ENCODE measurements at places on chromosomes 11 and 22.

GRCh38 chr22:34210301-34210700, 290.0 kb upstream of the LARGE1 start:
- no peak for DNase-seq

DNA sequence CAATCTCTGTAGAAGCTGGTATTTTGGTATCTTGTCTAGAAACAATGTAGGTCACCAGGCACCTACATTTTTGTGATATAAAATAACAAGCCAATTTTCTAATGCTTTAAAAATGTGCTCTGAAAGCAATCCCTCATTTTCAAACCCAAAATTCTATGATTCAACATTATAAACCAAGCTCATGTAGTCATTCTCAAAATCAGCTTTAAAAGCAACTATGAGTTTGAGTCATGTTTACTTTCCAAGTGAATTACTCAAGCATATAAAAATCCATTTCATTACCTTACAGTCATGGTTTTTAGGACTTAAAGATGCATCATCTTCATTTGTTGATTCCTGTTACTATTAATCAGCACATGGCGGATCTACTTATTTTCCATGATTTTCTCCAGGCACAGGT, 216.4 kb downstream of the GRM5 start:
- DNase-seq: no peak

GRCh38 chr11:94521684-94522083, 9.4 kb downstream of the C11orf97 start:
- DNase-seq: no peak

DNA sequence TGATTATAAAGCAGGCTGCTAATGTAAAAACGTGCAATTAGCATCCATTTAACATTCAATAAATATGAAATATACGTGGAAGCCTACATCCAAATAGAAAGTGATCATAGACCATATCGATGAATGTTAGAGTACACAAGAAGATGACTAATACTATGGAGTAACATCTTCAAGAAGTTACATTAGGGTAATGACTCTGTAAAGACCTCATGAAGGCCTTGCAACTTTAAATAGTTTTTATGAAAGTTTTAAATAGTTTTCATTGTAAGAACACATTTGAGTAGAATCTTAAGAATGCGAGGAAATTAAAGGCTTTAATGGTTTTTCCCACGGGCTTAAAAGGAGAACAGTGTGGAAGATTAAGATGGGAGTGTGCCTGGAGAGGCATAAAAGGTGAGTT, 1.4 kb downstream of the TRIM34 start:
- DNase-seq: no peak

DNA sequence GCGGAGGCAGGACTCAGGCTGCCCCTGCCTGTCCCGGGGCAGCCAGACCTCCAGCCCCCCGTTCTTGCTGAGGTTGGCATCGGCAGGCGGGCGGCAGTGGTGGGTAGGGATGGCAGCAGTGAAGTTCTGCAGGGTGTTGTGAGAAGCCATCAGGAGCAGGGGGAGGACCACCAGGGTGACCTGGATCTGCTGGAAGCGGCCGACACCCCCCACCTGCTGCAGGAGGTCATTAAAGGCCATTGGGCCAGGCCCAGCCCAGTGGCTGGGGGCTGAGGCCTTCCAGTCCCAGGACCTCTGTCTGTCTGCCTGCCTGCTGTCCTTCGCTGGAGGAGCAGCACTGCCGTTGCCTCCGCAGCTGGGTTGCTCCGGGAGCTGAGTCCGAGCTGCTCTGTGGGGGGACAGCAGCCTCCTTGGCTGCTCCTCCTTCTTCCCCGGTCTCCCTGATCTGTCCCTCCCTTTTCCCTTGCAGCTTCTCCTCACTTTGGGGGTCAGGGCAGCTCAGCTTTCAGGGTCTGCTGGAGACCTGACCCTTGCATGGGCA, at the start of gene SLC22A6:
SLC22A6 (minus strand) TSS at position 517 of the 541 bp plus-strand sequence; CDS start at position 240, 277 bp downstream.
- DNase-seq: no peak

DNA sequence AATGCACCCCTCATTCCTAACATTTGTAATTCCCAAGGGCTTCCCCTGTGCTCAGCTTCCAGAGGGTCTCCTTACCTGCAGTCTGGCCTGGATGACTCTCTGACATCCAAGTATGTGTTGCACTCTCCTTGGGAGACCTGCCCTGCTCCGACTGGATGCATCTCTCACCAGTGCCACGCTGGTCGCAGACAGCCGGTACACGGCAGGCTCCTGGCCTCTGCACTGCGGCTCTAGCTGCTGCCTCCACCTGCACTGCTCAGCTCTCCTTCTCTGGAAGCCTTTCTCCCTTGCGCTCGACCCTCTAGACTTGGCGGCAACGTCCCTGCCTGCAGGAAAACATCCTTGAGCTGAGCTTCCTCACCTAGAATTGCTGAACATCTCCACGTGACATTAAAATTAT, 685.9 kb downstream of the BRD1 start:
- DNase-seq: no peak

DNA sequence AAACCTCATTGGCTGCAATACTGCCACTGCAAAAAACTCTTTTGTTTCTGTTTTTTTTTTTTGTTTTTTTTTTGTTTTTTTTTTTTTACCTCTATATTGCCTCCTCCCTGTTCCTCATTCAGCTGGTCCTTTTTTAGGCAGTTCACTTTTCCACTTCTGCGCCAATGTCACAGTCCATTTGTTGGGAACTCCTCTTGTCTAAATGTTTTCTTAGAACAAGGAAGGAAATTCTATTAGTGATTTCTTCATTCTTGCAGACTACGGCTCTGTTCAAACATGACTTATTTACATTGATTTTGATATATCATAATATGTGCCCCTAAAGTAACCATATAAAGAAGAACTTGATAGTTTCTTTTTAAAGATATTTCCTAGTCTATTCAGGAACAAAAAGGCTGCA, 2.9 kb downstream of the FAM118B start:
- DNase-seq: no peak

DNA sequence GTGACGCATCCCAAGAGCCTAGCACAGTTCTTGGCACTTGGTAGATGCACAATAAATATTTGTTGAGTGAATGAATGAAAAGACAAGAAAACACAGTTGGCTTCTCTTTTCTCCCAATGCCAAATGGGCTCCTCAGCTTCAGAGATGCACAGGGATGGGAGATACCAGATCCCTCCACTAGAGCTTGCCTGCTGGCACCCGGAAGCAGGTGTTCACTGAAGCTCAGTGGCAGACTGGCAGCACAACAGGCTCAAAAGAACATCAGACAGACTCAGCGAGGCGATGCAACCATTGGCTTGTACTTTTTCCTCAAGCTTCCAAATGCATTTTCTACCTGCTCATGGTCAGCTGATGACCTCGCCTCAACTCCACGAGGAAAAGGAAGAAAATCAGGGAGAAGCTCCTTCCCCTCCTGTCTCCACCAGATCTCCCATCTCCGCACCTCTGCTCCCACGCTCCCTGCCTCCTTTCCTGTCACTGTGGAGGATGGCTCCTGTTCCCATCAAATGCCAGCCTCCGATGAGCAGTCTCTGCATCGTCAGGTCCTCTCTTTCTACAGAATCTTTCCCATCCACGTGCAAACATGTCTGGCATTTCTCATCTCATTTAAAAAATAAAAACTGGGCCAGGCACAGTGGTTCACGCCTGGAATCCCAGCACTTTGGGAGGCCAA, 5.8 kb downstream of the RAPSN start:
- DNase-seq: no peak

- peak; percentile 97 for DNase-seq
Observed at GRCh38 chr11:73982595-73982989, at the start of gene UCP2. TSS of gene UCP2 (minus strand) at chr11:73982843. CDS start at chr11:73978378, 4,465 bp downstream.

Data from Right ventricle myocardium inferior (tissue), 1 donor.